H54 (cell line): ENCODE measurements at places on chromosomes 16 and 17.

DNA sequence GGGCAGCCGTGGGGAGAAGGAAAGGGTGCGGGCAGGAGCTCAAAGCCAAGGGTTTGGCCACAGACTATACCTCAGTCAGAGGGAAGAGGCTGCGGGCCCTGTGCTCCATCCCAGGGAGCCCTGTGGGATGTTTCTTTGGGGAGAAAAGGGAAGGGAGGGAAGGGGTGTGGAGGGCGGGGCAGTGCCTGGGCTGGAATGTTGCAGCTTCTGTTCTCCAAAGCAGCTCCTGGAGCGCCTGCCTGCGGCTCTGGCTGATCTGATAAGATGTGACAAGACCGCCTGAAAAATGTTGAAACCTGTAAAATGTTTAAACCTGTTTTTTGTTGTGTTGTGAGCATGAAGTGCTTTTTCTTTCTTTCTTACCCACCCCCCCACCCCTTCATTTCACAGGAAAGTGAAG lies 32.8 kb downstream of the WNT3 start:
- no peak for DNase-seq

- DNase-seq, result no peak
Measured at GRCh38 chr16:24838554-24839266, 7.1 kb upstream of the SLC5A11 start.

GRCh38 chr17:82087961-82088837 lies 9.8 kb downstream of the FASN start:
- DNase-seq, result no peak

GRCh38 chr16:51306886-51307595 lies 156.0 kb upstream of the SALL1 start:
- DNase-seq, result no peak

DNA sequence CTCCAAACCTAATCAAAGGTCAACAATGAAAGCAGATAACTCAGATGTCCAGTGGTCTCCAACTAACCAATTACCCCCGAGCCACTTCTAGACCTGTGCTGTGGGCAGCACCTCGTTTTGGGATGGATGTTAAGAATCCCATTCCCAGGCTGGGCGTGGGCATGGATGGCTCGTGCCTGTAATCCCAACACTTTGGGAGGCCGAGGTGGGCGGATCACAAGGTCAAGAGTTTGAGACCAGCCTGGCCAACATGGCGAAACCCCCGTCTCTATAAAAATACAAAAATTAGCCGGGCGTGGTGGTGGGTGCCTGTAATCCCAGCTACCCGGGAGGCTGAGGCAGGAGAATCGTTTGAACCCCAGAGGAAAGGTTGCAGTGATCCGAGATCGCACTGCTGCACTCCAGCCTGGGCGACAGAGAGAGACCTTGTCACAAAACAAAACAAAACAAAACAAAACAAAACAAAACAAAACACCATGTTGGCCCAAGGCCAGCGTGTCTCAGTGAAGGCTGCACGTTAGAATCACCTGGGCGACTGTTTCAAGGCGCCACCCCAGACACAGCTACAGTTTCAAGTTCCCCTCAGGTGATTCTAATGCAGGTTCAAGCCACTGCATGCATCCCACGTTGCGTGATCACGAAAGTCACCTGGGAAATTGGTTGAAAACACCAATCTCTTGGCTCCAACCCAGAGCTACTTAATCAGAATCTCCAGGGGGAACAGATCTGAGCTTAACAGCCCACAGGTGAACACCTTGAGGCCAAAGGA lies 21.3 kb downstream of the COX4I1 start:
- no peak for DNase-seq

- DNase-seq, result no peak
Measured at GRCh38 chr16:79725051-79725450, 124.5 kb upstream of the MAF start.

GRCh38 chr16:24328835-24329452 lies 72.8 kb downstream of the CACNG3 start:
- no peak for DNase-seq
